CD4-positive, alpha-beta T cell treated with Interleukin-4 for 4 hours (primary cell): ENCODE measurements at places on chromosomes 6 and 20.

DNA sequence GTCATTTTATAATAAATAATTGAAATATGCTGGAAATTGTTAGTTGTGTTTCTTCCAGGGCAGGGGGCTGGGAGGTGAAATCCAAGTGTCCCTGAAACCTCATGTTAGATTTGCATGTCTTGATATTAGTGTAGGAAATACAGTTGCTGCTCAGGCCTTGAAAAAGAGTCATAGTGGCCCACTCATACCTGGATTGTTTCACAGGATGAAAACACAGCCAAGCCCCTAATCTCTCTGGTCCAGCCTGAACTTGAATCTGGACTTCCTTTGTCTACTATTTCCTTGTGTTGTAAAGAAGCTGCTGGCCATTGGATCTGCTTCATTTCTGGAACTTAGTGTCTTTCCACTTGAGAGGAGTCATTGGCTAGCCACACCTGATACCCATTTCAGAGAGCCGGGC, 108.8 kb upstream of the JARID2 start:
- DNase-seq, result no peak

GRCh38 chr6:146950351-146950835, 253.8 kb upstream of the STXBP5 start:
- DNase-seq, result no peak

DNA sequence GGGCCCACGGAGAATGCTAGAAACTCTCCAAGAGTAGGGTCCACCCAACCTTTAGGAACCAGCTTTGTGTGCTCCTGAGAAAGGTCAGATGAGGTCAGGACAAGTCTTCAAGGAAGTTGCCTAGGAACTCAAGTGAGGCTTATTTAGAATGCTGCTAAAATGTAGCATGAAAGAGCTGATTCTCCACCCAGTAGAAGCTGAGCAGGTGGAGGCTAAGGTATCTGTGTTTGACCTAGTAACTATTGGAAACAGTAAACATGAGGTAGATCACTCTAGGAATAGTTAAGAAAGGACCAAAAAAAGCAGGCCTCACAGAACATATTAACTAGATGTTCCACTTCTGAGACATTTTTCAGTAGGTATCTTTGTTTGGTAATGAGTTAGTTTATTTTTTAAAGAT, 13.9 kb downstream of the CEP43 start:
- DNase-seq, result no peak

- DNase-seq, result no peak
Measured at GRCh38 chr6:134482593-134483270, 164.8 kb upstream of the SGK1 start.

GRCh38 chr20:40257763-40258162, 431.3 kb downstream of the MAFB start:
- no peak for DNase-seq

DNA sequence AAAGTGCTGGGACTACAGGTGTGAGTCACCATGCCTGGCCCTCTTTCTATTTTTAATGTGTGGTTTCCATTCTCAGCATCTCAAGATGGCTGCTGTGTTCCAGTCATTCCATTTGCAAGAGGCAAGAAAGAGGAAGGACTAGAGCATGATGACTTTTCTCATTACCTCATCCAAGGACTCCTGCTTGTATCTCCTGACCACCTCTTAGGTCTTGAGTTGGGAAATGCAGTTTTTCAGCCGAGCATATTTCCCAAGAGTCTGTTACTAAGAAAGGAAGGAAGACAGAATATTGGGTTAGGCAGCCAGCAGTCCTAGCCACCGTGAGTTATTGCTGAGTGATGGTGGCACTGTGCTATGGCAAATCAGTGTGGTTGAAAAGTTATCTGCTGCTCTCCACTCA, 108.4 kb upstream of the INSM1 start:
- no peak for DNase-seq

DNA sequence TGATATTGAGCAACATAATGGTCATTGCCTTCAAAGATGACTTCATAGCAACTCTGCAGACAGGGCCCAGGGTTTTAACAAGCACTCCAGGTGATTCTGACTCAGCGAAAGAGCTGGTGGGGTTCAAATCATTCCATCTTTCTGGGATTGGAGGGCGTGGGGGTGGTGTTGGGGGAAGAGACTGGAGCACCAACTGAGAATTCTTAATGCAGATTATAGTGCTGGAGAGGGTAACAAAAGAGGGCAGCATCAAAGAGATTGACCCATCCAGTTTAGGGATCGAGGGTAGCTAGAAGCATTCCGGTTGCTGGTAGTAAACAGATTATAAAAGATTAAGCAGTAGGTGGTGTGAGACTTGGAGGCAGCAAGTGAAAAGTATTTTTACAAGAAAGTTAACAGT, 15.9 kb downstream of the PFDN4 start:
- DNase-seq, result no peak

- no peak for DNase-seq
Measured at GRCh38 chr20:22719167-22719591, 134.8 kb upstream of the FOXA2 start.

- DNase-seq, result no peak
Measured at GRCh38 chr20:10549511-10549910, 114.4 kb downstream of the SLX4IP start.

DNA sequence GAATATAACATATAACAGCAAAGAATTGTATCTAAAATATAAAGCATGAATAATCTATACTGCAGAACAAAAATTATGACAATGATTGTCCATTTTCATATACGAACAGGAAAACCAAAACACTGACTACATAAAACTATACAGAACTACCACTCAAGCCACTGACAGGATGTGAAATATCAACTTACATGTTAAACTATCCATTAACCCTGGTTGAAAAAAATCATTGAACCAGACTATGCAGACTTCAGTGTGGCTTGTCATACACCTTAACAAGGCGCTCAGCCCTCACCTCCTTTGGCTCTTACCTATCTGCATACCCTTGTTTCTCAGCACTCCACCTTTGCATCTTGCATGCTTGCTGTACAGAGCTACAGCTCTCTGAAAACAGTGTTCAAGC, 34.9 kb downstream of the ASCC3 start:
- DNase-seq, result no peak

DNA sequence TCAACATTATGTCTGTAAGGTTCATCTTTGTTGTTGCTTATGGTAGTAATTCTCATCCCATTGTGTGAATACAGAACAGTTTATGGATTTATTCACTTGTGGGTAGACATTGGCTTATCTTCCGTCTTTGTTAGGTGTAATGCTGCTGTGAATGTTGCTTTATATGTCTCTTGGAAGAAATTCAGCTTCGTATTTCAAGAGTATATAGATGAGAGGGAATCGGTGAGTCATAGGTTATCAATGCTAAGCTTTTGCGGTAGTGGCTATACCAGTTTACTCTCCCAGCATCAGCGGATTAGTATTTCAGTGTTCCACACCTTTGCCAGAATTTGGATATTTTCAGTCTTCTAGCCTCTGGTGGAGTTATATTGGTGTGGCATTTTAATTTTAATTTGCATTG, 77.8 kb downstream of the ZFAND3 start:
- DNase-seq, result no peak

DNA sequence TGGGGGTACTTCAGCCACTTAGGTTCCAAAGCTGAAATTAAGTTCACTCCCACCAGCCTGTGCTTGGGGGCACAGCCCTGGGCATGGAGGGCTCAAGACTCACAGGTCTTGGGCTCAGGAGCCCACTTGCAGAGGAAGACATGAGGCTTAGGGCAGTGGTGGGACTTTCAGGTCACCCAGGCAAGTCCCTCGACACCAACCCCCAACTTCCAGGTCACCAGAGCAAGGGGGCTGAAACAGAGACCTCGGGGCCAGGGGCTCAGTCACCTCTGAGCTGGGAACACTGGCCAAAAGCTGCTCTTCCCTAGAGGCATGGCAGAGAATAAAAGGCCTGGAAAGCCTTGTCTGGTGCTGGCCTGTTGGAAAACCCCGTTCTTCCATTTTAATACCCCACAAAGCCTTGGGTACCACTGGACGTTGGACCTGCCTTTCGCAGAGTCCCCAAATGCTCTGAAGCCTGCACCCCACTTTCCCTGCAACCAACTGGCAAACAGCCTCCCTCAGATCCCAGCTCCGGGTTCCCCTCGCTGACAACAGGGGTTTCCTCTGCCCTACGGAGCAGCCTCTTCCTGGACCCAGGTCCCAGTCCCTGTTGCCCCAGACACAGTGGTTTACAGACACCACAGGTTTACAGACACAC, 160.9 kb upstream of the PMEPA1 start:
- DNase-seq, result no peak

GRCh38 chr6:7314414-7314813, 1.4 kb upstream of the SSR1 start:
- no peak for DNase-seq

DNA sequence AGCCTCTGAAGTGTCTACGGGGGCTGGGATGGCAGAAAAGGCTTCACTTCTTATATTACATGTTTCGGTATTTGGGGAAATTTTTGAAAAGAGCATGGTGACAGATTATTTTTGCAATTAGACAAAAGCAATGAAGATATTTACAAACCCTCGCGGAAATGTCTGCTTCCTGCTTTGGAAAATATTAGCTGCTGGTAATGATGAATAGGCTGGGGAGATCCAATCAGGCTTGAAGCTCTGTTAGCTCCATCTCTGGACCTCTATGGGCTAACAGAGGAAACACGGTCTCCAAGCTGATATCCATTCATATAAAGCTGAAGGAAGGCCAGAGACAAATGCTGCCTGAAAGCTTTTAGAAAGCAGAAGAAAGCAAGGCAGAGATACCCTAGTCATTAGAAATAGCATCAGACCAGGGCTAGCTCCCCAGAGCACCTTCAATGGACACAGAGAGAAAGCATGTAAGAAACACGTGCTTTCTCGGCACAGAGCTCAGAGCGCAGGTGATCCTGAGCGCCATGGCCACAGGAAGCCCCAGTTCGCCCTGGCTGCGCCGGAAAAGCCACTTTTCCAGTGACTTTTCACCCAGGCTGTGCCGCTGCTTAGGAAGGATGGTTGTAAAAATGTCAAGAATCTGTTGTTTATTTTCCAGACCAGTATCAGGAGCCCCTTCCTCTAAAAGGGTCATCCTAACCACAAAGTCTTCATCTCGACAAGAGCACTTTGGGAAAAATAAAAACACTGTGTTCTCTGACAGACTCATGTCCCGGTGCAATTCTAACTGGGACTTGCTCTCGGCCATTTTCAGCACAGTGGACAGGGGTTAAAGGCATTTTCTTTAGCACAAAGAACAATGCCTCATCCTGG, 68.5 kb upstream of the NFATC2 start:
- DNase-seq, result no peak

DNA sequence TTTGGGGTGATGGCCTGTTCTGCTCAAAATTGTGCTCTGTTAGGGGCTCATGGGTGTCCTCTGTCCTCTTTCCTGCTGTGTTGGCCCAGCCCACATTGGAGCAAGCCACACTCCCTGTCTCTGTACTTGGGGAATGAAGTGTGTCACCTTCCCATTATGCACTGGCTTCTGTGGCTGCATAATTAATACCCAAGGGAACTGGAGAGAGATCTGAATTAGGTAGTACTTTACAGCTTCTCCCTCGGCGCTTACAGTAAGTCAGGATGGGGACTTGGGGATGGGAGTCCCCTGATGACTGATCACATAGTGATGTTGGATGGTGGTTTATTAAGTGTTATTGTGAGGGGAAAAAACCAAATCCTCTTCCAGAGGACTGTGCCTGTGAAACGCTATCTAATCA, 116.6 kb downstream of the FOXO3 start:
- DNase-seq, result no peak

- DNase-seq, result no peak
Measured at GRCh38 chr6:100665041-100665380, 200.3 kb upstream of the SIM1 start.

GRCh38 chr20:54047720-54048119, 22.7 kb downstream of the BCAS1 start:
- no peak for DNase-seq

DNA sequence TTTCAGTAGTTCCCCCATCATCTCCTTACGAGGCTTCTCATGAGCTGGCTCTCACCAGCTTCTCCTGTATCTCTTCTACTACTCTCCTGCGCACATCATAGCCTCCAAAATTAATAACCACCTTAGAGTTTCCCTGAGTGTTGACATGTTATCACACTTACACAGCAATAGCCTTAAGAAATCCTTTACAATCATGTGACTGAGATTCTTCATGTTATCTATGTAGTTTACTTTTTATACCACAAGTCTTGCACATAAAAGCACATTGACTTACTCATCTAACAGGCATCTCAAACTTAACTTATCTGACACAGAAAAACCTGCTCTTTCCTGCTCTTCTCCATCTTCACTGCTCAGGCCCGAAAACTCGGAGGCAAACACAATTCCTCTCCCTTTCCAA, 103.7 kb upstream of the TAB2 start:
- DNase-seq, result peak; percentile 31

GRCh38 chr6:22072949-22073348, 223.9 kb downstream of the PRL start:
- DNase-seq, result no peak

- DNase-seq, result no peak
Measured at GRCh38 chr20:24784607-24785006, 164.5 kb upstream of the CST7 start.

DNA sequence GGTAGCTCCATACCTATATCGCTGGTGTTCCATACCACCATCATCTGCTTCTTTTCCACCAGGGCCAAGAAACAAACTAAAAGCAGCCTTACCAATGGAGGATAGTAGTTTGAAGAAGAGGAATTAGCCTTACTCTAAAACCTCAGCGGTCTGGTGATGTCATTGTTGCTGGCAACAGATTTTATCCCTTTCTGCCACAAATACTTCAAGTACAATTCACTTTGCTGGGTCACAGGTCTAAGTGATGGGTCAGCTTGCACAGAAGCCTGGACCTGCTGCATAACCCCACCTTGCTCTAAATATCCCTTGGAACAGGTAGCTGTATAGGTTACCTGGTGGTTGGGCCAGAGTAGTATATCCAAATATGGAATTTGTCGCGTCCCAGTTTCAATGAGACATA, 53.2 kb upstream of the THEMIS start:
- no peak for DNase-seq

DNA sequence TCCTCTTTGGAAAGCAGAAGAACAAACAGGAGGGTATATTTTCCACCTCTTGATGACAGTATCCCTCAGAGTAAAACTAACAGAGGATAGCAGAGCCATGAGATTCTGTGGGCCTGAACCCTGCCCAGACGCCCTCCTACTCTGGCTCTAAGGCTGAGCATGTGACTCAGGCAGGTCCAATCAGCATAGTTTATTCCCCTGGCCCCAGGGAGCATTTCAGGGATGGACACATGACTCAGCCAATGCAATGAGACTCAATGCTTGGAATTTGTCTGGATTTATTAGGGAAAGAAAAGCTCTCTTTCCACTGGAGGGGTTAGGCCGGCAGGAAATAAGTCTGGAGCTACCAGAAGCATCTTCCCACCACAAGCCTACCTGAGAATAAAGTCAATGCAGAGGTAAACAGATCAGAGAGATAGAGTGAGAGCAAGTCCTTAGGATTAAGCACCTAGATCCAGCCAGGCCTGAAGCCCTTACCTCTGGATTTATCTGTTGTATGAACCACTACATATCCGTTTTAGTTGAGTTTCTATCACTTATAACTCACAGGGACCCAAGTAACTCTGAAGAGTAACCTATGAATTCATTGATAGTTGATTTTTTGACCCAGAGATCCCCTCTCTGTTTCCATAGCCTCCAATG, 68.2 kb upstream of the EYA2 start:
- DNase-seq, result no peak
